ENCODE measurements at places on chromosomes 6 and 20.

DNA sequence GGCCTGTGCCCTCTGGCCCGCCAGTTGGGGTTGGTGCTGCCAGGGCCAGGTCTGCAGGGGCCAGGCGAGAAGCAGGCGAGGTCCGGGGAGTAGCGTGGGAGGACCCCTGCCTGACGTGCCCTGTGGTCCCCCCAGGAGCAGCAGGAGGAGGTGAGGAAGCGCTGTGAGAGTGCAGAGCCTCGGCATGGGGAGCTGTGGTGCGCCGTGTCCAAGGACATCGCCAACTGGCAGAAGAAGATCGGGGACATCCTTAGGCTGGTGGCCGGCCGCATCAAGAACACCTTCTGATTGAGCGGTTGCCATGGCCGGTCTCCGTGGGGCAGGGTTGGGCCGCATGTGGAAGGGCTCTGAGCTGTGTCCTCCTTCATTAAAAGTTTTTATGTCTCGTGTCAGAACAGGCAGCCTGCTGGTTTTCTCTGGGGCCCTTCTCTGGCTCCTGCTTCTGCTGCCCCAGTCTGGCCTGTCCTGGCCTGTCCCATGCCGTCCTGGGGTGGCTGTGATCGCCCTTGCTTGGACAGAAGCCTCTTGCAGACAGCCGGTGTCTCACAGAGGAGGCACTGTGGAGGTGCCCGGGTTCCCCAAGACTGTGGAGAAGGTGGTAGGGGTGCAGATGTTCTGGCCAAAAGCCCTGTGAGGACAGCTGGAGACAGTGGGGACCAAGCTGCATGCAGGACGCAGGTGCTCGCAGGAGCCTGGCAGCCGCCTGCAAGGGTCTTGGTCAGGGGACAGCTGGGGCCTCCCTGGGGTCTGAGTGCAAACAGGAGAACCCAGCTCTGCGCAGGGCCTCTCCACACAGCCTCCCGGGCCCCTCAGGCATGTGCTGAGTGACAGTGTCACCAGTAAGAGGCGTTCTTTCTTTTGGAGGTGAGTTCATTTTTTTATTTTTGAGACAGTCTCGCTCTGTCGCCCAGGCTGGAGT, 3.0 kb upstream of the C20orf204 start:
- no peak for DNase-seq

DNA sequence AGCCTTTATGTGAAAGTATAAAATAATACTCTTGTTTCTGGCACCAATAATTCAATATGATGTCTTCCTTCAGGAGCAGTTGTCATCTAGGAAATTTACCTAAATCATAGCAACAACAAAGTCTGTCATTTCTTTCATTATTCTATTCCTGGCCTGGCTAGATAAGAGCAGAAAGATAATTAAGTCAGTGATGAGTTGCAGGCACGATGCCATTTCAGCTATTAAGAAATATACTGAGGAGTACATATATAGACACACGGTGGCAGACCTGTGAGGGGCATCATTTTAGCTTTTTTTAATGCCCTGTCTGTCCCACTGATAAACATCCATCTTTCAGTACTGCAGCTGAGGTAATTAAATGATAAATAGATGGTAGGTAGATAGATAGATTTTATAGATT, 756.1 kb upstream of the EPHA7 start:
- DNase-seq = no peak

GRCh38 chr6:97052152-97052787, 127.7 kb downstream of the KLHL32 start:
- DNase-seq = no peak

- DNase-seq = peak; percentile 60
Observed at GRCh38 chr20:50837532-50838321, 42.9 kb downstream of the BCAS4 start.

GRCh38 chr6:53530346-53530745, 14.6 kb downstream of the GCLC start:
- DNase-seq = peak; percentile 46

GRCh38 chr20:50379049-50379990, 130.9 kb upstream of the PTPN1 start:
- peak; percentile 81 for DNase-seq

DNA sequence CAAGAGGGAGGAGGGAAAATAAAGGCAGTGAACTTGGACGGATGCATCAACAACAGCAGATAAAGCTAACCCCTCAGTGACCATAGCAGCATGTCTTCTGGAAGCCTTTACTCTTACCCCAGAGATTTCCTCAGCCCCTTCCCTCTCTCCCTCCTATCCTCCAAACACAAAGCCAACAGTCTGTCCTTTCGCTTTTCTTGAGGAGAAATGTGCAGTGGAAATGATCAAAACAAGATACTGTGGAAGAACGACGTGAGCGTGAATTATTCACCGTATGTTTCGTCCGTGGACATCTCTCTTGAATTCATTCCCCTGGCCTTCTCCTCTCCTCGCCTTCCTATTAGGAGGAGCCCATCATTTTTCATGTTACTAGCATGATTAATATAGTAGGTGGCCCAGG, 8.5 kb downstream of the NRN1 start:
- no peak for DNase-seq

DNA sequence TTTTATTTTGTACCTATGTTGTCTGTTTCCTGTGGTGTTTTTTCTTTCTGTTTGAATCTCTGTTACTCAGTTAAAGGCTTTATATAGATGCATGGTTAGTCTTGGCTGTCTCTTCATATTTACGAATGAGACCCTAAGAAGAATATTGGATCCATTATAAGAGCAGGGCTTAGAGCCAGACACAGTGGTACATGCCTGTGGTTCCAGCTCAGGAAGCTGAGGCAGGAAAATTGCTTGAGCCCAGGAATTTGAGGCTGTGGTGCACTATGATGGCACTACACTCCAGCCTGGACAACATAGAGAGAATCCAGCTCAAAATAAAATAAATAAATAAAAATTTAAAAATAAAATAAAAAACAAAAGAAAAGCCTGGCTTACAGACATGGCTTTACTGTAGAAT, 211.1 kb downstream of the SOD2 start:
- DNase-seq = peak; percentile 3

GRCh38 chr6:118770112-118770788, 118.9 kb upstream of the CEP85L start:
- no peak for DNase-seq

DNA sequence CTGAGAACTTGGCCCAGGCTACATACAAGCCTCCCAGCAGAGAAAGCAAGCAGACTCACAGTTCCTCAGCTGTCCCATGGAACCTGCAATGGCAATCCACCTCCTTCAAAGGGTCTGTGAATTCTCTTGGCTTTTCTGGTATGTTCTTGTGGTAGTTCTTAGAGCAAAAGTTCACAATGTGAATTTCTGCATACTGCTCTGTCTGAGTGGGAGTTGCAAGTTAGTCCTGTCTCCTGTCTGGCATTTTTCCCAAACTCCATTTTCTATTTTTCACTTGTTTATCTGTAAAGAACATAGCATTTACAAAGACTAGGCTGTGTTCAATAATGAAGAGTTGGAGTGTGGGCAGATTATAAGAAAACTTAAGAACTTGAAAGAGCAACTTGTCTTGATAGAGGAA, 269.9 kb downstream of the BCKDHB start:
- peak; percentile 95 for DNase-seq

GRCh38 chr6:14664621-14665315, 547.2 kb downstream of the CD83 start:
- DNase-seq = no peak

DNA sequence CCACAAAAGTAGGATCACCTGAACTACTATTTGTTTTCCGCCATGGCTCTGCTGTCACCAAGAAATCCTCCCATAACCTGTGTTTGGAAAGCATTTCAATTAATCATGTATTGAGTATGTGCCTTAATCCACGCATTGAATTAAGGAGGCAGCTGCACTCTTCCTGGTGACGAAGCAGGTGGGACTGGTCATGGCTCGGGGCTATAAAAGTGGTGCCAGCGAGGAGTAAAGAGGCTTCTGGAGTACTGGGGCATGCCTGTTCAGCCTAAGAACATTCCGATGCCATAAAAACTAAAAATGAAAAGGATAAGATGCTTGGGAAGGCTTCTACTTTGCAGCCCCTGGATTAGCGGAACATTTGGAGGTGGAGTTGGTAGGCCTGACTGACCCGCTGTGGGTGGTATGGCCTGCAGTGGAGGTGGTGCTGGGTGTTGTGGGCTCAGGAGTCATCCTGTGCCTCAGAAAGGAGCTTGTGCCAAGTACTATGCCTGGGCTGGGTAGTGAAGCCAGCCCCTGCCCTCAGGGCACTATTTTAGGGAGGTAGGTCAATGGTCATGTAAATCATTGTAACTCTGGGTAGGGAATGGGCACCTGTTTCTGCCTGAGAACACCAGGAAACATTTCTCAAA, 110.5 kb downstream of the B3GAT2 start:
- DNase-seq = no peak

- peak; percentile 11 for DNase-seq
Observed at GRCh38 chr6:101110814-101111213, 229.7 kb upstream of the ASCC3 start.

GRCh38 chr6:70045413-70045812, 179.1 kb downstream of the COL19A1 start:
- no peak for DNase-seq

DNA sequence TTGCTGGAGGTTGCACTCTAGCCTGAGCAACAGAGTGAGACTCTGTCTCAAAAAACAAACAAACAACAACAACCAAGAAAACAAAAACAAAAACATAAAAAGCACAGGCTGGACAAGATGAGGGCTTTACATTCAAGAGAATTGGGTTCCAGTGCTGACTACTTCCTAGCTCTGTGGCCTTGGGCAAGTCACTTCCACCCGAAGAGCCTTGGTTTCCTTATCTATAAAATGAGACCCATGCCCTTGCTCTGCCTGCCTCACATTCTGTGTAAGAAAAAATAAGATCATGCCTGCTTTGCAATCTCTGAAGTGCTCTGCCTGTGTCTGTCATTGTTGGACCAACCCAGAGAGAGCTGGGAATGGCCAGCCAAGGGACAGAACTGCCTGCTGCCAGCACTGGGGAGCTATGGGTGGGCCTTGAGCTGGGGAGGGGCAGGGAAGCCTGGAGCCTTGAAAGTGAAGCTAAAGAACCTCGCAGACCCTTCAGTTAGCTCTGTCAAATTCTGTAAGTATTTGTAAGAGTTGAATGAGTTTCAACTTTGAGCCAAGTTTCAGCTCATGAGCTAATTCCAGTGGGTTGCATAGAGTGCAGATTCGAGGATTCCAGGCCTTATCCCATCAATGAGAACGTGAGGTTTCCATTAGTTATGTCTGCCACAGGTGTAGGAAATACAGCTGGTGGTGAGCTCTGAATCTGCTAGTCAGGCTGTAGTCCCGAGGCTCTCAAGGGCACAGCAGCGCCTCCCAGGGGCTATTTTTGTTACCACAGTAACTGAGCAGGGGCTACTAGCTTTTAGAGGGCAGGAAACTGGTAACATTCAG, 93.2 kb downstream of the DLGAP4 start:
- DNase-seq = peak; percentile 56

DNA sequence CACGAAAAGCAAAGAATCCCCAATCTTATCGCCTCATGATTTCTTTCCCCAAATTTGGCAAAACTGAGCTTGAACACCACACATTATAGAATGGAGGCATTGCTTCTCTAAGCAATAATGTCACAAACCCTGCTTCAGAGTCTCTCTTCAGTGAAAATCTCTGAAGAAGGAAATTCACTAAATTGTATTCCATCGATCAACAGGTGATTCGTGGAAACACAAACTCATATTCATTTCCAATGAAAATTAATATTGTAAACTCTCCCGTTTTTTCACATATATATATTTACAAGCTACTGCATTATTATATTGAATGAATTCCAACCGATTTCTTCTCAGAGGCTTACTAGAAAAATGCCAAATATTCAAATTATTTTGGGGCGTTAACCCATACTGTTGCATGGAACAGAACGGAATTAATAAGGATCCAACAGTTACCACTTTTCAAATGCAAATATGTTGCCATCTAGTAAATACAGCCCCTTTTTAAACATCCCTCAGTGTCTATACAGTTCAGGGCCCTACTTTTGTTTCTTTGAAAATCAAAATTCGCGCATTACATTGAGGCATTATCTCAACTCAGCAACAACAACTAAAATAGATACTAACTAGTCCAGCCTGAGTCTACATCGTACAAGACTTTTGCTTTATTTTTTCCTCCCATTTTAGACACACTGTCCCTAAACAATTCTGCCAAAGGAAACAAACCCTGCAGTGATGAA, 1.3 kb downstream of the KIF13A start:
- DNase-seq = no peak

Data from choroid plexus epithelial cell (primary cell).